SK-MEL-5 (cell line): ENCODE measurements at places on chromosomes 11 and 22. TPM values are rescaled to one million over a fixed set of nuclear protein-coding genes. Genes with fewer than 3 reads are reported as not detected.

Gene SAC3D1
- total RNA-seq = 4.7 and 4.8 TPM in 2 replicates

Gene KRTAP5-9
- total RNA-seq = not detected in 2 replicates

Gene FGF3
- not detected in 2 replicates for total RNA-seq

Gene GRM5
- 0.05 TPM in 2 replicates for total RNA-seq

Gene BTG4
- total RNA-seq = not detected in 2 replicates

Gene BACE1
- total RNA-seq = 2.0 and 2.3 TPM in 2 replicates

Gene NEAT1
- 13.3 and 17.2 TPM in 2 replicates for total RNA-seq

Gene GLYATL2
- not detected in 2 replicates for total RNA-seq

Gene OR10A6
- total RNA-seq = not detected in 2 replicates

DNA sequence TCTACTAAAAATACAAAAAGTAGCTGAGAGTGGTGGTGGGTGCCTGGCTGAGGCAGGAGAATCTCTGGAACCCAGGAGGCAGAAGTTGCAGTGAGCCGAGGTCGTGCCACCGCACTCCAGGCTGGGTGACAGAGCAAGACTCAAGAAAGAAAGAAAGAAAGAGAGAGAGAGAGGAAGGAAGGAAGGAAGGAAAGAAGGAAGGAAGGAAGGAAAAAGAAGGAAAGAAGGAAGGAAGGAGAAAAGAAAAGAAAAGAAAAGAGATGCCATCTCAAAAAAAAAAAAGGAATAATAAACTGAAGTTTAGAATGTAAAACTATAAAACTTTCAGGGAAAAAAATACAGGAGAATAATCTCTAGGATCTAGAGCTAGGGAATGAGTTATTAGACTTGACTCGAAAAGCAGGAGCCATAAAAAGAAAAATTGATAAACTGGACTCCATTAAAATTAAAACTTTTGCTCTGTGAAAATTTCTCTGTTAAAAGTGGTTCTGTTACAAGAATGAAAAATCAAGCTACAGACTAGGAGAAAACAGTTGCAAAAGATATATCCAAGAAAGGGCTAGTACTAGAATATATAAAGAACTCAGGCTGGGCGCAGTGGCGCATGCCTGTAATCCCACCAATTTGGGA is 13.4 kb upstream of the SEPTIN5 start:
- DNase-seq = no peak

- DNase-seq = no peak
Measured at GRCh38 chr11:44524751-44525201, 40.7 kb upstream of the CD82 start.

DNA sequence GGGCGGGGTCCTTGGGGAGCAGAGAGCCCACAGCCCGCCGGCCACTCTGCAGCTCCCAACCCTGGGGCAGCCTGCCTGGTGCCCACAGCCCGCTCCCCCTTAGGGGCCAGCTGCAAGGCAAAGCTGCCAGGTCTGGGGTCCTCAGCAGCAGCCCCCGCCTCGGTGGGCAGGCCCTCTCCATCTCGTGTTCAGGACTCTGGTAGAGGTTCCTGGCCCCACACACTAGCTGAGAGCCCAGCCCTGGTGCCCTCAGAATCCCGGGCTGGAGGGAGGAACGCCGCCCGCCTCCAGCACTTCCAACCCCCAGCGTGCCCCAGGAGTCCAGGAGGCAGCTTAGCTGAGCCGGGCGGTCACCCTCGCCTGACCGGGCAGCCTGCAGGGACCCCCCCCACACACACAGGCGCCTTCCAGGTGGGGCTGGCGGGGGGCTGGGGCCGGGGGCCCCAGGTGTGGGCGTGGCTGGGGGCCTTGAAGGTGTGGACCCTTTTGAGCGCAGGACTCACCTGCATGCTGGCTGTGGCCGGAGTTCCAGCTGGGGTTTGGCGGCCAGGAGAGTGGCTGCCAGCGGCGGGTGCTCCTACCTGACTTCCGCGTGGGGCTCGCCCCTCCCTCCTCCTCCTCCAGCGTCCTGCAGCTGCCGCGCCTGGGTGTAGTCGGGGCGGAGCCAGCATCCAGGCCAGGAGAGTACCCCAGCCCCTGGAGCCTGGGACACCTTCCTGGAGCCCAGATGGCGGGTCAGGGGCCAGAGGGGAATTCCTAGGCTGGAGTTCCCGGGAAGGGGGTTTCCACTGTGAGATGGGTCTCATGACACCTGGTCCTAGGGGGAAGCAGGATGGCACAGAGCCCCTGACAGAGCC is at the start of gene ANO9:
ANO9 (minus strand) TSS at position 594 of the 857 bp plus-strand sequence; CDS start at position 509, 85 bp downstream.
- DNase-seq = no peak

GRCh38 chr11:35598254-35599125 is 19.8 kb upstream of the FJX1 start:
- DNase-seq = no peak

DNA sequence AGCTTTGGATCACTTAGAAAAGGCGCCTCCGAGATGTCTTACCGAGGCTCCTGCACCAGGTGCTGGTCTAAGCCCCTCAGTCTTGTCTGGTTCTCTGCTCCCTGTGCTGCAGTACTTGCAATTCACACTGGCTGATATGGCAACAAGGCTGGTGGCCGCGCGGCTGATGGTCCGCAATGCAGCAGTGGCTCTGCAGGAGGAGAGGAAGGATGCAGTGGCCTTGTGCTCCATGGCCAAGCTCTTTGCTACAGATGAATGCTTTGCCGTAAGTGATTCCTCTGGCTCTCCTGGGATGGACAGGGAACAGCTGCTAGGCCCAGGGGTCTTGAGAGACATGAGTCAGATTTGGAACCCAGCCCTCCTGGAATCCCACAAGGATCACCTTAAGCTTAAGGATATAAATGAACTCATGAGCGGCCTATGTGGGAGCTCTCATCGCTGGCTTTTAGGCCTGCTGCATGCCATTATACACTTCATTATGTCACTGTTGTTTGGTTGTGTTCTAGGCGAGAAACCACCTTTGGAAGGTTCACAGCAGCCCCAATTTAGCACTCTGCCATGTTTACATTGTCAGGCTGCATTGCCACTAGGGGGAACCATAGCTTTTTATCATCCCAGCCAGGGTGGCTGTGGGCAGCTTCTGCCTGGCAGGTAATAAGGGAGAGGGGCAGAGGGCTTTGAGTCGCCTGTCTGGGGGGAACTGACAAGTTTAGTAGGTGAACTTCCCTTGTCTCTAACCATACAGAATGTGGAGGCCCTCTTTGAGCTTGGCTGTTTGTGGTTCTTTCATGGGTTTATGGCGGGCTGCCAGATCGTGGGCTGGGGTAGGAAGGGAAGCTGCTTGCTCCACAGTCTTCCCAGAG is 8.5 kb downstream of the ACAD8 start:
- DNase-seq = peak; percentile 48

- no peak for DNase-seq
Measured at GRCh38 chr11:12215181-12215593, 104.8 kb downstream of the MICAL2 start.

GRCh38 chr11:74702383-74703007 is 28.7 kb downstream of the CHRDL2 start:
- peak; percentile 88 for DNase-seq

DNA sequence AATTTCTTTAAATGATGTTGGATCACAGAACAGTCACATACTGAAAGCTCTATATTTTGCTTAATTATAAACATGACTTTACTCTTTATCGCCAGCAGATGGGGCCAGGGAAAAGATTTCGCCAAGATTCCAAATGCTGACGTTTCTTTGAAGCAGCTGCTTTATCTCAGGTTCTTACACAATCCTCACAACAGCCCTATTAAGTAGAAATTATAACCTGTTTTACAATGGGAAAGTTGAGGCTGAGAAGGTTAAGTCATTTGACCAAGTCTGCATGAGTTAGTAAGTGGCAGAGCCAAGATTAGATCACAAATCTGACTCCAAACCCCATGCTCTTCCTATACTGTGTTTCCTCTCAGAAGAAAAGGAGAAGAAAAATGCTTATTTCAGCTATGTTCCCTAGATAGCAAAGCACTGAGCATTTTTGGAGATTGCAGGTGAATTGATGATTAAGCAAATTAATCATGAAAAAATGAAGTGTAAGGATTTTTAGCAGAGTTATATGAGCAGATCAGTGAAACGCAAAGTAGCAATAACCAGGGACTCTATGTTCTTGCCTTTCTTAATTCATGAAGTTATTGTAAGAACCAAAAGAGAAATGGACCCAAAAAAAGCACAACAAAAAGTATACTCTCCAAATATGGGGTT is 79.0 kb downstream of the AASDHPPT start:
- DNase-seq = peak; percentile 64

GRCh38 chr11:9799886-9800285 is 136.0 kb downstream of the SWAP70 start:
- no peak for DNase-seq

- DNase-seq = no peak
Measured at GRCh38 chr11:8967184-8967583, 2.9 kb upstream of the TMEM9B start.

DNA sequence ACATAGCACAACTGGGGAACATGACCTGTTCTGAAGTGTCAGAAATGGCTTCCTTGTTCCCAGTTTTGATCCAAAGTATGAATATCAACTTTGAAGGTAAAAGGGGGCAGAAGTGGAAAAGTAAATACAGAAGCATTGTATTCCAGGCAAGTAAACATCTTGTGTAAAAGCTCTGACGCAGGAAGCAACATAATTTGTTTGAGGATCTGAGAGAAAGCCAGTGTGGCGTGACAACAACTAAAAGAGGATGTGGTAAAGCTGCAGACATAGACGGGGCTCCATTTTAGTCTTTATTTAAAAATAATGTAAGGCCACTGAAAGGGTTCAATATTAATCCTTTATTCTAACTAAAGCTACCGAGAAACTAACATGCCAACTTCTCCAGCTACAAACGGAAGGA is 310.2 kb downstream of the DLG2 start:
- peak; percentile 4 for DNase-seq

DNA sequence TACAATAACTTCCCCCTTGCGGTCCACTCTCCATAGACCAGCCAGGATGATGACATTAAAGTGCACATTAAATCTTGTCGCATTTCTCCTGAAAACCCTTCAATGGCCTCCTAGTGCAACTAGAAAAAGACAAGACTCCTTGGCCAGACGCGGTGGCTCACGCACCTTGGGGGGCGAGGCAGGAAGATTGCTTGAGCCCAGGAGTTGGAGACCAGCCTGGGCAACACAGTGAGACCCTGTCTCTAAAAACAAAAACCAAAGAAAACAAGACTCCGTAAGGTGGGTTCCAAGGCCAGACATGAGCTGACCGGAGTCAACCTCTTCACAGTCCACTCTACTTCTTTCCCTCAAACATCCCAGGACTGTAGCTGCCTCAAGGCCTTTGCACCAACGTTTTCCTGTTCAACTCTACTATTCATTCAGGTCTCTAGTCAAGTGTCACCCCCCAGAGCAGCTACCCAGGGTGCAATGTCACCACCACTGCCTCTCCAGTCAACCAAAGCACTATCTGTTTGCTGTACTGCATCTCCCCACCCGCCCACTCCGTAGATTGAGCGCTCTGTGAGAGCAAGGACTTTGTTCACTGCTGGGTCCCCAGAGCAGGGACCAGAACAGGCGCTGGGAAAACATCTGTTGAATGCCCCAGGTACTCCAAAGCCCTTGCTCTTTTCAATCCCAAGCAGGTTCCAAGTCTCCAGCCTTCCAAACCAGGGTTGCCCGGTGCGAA is 739 bp downstream of the ZMAT5 start:
- no peak for DNase-seq

DNA sequence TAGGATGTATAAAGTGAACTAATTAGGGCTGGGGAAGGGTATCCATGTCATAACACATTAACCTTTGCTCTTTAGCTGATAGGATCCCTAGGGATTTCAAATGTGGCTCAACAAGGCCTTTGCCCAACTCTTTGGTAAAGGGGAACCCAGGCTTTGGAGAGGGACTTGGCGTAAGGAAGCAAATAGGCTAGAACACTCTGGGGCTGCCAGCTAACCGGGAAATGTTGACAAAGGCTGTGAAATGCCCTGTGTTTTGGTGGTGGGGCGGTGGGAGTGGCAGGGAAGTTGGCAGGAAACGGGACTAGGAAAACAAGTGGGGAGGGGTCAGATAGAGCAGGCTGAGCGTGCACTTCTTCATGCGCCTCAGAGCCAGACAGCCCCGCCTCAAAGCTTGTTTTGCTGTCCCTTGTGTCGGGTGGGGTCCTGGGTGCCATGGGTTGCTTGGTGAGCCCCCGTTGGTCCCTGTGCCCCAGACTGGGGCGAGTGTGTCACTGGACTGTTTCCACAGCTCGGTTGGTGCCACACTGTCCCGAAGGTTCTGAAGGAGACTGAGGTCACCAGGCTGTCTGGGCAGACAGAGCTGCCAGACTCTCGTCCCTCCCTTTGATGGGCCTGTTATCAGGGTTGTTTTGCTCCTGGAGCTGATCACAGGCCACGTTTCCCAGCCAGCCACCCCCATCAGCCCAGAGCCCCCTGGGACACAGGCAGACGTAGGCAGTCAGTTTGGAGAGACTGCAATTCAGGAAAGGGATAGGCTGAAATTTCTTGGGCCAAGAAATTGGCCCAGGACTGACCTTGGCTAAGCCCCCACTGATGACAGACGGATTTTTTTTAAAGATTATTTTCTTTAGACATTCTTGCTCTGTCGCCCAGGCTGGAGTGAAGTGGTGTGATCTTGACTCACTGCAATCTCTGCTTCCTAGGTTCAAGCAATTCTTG is 19.6 kb downstream of the KCTD21 start:
- DNase-seq = no peak

- no peak for DNase-seq
Measured at GRCh38 chr11:14082338-14082737, 119.8 kb downstream of the SPON1 start.

DNA sequence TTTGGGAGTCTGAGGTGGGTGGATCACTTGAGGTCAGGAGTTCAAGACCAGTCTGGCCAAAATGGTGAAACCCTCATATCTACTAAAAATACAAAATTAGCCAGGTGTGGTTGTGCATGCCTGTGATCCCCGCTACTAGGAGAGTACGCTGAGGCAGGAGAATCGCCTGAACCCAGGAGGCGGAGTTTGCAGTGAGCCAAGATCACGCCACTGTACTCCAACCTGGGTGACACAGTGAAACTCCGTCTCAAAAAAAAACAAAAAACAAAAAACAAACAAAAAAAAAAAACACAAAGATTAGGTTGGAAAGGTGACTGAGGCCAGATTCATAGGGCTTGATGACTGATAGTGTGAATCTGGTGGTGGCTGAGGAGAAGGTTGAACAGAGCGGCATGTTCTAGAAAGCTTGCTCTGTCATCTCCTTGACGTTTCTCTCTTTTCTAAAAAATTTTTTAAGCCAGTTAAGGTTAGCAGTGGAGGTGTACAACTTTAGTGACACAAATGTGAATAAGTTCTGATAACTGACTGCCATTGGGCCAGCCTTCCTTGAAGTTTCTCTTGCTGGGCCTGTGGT is 40.9 kb downstream of the TXN2 start:
- no peak for DNase-seq

- DNase-seq = peak; percentile 7
Measured at GRCh38 chr11:113991170-113991569, 16.3 kb downstream of the HTR3A start.
